Umbilical cord (tissue), 2 donors: ENCODE measurements at places on chromosomes 16 and 17.

GRCh38 chr17:40554646-40555295 lies 10.5 kb downstream of the CCR7 start:
- no peak for DNase-seq

DNA sequence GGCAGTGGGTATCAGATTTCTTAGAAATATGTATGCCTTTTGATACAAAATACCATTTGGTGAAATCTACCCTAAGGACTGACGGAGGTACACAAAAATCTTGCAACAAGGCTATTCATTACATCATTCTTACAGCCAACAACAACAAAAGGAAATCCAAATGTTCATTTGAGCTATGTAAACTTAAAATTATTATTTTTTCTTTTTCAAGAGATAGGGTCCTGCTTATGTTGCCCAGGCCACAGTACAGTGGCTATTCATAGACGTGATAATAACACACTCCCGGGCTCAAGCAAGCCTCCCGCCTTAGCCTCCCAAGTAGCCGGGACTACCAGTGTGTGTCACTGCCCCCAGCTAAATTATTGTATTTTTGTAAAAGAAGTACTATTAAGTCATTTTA lies 9.0 kb downstream of the SRR start:
- no peak for DNase-seq

- DNase-seq: no peak
Observed at GRCh38 chr16:10490141-10490540, 90.3 kb downstream of the EMP2 start.

- DNase-seq: no peak
Observed at GRCh38 chr17:63826468-63827001, 696 bp upstream of the PSMC5 start.

DNA sequence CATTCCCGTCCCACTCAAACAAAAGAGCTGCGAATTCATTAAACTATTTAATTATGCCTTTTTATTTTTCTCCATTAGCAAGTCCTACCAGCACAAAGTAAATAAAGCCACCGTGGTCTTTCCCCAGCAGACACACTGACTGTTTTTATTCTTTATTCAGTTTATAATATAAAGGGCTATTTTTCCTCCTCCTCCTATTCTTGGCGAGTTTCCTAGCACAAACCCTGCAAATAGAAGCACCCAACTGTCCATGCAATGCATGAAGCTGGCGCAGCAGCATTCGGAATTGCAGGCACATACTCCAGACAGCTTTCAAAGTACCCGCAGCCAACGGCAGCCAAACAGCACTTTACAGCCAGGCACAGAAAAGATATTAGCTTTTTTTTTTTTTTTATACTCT lies 583.4 kb upstream of the PSMD7 start:
- DNase-seq: peak; percentile 73

DNA sequence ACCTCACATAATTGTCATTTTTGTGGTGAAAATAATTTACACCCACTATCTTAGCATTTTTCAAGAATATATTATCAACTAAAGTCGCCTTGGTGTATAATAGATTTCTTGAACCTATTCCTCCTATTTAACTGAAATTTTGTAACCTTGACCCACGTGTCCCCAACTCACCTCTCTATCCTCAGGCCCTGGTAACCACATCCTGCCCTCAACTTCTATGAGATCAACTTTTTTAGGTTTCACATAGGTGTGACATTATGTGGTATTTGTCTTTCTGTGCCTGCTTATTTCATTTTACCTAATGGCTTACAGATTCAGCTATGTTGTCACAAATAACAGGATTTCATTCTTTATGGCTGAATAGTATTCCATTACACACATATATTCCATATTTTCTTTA lies 73.0 kb upstream of the CNTNAP4 start:
- DNase-seq: no peak

DNA sequence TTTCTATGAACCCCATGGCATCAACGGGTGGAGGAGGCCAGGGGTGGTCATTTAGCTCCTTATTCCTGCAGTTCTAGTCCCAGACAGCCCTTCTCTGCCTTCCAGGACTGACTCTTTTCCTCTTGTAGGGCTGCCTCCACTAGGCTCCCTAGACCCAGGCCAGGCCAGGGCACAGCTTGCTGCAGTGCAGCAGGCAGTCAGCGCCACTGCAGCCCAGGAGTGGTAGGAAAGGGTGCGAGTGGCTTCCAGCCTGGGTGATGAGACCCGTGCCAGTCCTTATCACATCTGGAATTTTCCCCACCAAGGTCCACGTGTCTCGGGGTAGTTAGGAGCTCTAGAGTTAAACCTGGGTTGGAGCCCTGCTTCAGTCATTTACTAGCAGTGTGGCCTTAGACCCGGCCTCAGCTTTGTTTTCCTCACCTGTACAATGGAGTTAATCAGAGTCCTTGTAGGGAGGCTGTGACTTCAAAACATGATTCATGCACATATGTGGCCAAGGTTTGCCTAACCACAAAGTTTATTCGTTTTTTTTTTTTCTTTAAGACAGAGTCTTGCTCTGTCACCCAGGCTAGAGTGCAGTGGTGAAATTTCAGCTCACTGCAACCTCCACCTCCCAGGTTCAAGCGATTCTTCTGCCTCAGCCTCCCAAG lies 4.7 kb downstream of the SLC5A11 start:
- DNase-seq: no peak

DNA sequence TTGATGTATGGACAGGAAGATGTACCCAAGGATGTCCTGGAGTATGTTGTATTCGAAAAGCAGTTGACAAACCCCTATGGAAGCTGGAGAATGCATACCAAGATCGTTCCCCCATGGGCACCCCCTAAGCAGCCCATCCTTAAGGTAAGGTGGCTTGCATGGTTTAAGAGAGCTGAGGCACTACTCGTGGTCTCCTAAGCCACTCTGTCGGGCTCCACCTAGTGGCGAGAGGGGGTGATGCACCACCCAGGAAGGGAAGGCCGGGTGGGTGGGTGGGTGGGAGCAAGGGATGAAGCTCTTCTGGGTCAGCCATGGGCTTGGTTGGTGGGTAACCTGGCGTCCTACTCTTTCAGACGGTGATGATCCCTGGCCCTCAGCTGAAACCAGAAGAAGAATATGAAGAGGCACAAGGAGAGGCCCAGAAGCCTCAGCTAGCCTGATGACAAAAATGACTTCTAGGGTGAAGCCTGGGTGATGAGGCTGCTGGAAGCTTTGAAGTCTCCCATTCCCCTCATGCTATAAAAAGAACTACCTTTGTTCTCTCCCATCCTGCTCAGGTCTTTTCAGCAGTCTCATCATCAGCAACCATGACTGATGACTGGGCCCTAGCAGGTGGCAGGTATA lies 21.5 kb downstream of the GPR179 start:
- DNase-seq: peak; percentile 42

DNA sequence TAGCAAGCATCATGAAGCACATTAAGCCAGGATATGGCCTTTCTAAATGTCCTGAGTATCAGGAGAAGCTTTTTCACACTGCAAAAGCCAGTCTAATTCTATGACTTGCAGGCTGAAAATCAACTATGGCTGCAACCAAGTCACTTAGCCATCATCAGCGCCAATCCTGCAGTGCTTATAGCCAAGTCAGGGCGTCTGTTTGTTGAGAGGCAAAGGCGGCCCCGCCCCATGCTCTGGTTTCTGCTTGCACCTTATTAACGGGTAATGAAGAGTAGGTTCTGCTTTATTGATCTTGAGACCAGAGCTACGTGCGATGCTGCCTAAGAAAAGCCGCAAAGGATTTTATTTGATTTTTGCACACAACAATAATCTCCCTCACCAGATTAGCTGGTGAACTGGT lies 88.4 kb downstream of the CDH13 start:
- DNase-seq: no peak

DNA sequence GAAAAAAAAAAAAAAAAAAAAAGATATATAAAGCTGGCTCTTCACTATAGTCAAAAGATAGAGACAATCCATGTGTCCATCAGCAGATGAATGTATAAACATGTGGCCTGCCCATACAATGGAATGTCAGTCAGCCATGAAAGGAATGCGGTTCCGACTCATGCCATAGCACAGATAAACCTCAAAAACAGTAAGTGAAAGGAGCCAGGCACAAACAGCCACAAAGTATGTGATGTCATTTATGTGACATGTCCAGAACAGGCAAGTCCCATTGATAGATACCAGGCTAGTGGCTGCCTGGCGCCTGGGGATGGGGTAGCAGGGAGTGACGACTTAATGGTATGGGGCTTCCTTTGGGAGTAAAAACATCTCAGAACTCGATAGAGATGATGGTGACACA lies 155.7 kb downstream of the CMIP start:
- DNase-seq: peak; percentile 82

GRCh38 chr17:40958086-40958953 lies 8.4 kb downstream of the KRT39 start:
- DNase-seq: no peak

- no peak for DNase-seq
Observed at GRCh38 chr17:29655323-29655722, 32.6 kb upstream of the CORO6 start.

GRCh38 chr17:78888941-78889518 lies 14.0 kb downstream of the CEP295NL start:
- DNase-seq: no peak

- peak; percentile 25 for DNase-seq
Observed at GRCh38 chr16:49890876-49891275, 35.0 kb upstream of the ZNF423 start.

DNA sequence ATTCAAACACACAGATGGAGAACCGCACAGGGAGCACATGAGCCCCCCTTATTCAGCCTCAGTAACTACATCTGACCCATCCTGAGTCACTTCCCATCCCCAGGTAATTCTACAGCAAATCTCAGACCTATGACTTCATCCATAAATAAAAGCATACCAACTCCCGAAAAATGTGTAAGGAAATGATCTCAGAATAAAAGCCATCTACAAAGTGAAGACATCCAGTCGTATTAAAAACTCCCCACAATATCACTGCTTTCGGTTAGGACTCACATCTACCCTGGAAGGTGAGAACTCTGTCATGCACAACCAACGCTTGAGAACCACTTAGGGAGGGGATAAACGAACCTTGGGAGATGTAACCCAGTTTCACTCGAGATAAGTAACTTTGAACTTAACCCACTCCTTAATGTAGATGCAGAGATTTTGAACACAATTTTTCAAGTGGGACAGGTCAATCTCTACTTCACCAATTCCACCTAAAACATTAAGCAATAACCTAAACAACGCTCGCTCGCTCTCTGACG lies 1.3 kb downstream of the USP36 start:
- no peak for DNase-seq

DNA sequence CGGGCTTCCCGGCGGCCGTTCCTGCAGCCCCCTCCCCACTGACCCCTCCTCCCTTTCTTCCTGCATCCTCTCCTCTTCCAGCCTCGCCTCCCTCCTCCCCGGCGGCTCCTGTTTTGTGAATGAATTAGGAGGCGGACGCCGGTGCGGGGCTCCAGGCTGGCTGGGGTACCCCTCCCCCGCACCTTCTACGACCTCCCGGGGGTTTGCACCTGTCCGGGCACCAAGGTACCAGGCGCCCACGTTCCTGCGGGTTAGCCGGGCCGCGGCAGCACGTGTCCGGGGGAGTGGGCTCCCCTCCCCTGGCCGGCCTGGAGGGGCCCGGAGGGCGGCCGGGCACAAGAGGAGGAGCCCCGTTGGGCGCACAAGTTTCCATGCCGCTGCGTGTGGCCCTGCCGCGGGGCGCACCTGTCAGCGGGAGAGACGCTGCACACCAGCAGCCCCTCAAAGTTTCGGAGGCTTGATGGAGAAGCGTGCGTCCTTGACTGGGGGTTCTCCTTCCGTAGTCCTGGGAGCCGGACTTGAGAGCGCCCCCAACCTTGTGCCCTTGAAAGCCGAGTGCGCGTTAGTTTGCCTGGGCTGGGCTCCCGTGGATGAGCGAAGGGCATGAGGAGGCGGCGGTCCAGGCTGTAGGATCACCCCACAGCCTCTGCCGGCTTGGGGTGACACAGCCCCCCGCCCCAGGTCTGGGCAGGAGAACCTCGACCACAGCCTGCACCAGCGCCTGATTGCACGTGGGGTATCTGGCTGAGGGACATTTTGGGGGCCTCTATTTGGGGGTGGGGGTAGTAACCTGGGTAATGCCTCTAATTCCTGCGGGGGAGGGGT lies 1.2 kb downstream of the HAS3 start:
- no peak for DNase-seq

DNA sequence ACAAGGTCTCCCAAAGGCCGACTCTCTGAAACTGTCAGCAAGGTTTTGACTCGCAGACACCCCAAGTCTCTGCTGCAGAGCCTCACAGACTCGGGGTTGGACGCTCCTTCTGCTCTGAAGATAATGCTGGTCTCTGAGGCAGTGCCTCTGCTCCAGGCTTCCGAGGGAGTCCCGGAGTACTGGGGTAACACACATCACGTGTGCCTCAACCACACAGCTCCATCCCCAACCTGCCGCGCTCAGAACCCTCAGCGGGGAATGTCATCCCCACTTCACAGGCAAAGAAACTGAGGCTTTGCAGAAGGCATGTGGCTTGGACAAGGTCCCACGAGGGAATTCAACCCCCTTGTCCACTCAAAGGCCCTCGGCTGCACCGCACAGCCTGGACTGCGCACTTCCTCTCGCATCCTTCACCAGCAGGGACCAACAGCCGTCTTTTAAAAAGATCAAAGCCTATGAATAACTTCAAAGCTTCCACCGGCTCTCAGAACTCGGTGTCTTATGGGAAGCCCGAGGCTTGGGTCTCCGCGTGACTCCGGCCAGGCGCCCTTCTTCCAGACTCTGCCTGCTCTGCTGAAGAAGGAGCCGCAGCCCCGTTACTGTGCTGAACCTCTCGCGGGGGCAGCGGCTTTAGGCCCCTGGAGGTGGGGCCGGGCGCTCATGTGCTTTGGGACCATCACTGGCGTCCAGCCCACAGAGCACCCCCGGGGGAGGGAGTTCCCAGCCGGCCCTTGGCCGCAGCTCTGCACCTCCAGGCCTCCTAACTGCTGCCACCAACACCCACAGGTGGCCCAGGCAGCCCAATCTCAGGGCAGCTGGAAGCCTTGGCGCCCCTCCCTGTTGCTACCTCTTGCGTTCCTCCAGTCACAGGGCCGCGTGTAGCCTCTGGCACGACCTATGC lies 2.2 kb downstream of the TMEM204 start:
- DNase-seq: no peak

DNA sequence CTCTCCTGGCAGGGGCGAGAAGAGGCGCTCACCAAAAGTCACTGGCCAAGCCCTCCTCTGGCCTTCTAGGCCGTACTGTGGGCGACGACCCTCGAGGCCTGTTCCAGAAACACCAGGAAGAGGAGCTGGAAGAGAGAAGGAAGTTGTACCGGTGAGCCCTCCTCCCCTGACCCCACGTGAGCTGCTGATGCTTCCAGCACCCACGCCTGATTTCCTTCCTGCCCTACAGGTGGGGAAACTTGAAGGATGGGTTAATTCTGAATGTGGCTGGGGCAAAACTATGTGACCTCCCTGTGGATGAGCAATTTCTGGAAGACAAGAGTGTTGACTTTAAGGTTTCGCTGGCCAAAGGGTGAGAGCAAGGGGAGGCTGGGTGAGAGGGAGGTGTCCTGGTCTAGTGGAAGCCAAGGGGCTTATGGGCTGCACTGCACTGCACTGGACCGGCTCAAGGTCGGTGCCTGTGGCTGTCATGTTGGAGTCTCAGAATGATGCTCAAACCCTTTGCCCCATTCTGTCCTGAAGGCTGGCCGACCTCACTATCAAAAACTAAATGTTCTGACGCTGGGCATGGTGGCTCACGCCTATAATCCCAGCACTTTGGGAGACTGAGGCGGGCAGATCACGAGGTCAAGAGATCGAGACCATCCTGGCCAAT lies 6.2 kb downstream of the C17orf100 start:
- no peak for DNase-seq

- DNase-seq: no peak
Observed at GRCh38 chr16:51888016-51888415, 658.9 kb downstream of the TOX3 start.

GRCh38 chr16:48426244-48427141 lies 41.3 kb upstream of the SIAH1 start:
- no peak for DNase-seq

GRCh38 chr17:349666-350065 lies 2.9 kb downstream of the RPH3AL start:
- DNase-seq: no peak

- no peak for DNase-seq
Observed at GRCh38 chr17:45430006-45430737, 2.5 kb downstream of the ARHGAP27 start.
